ENCODE measurements at places on chromosomes 7 and 10. TPM values are rescaled to one million over a fixed set of nuclear protein-coding genes. Genes with fewer than 3 reads are reported as not detected.

The PHYHIPL gene
- total RNA-seq, result not detected

The GIMAP4 gene
- total RNA-seq, result not detected

The STEAP4 gene
- total RNA-seq, result 270 TPM

The CNNM2 gene
- total RNA-seq, result 5.5 TPM

The EBF3 gene
- 8.4 TPM for total RNA-seq

The RBP3 gene
- total RNA-seq, result not detected

The NXPH1 gene
- not detected for total RNA-seq

The SORCS3 gene
- not detected for total RNA-seq

The VIPR2 gene
- under 0.01 TPM for total RNA-seq

The CALML3 gene
- total RNA-seq, result not detected

The PIP gene
- total RNA-seq, result not detected

The MTERF1 gene
- 17.1 TPM for total RNA-seq

The TES gene
- total RNA-seq, result 49.9 TPM

The SPACDR gene
- 0.26 TPM for total RNA-seq

The ERLIN1 gene
- 61.4 TPM for total RNA-seq

The C10orf67 gene
- total RNA-seq, result not detected

The MMS19 gene
- 56.3 TPM for total RNA-seq

The SFMBT2 gene
- 2.9 TPM for total RNA-seq

The ZNF488 gene
- total RNA-seq, result 0.13 TPM

The BBIP1 gene
- 31.4 TPM for total RNA-seq

The ITIH5 gene
- 14.4 TPM for total RNA-seq

The TMEM139 gene
- total RNA-seq, result 0.11 TPM

The LRRTM3 gene
- not detected for total RNA-seq

The TMEM236 gene
- total RNA-seq, result 0.22 TPM

The SBDS gene
- 123 TPM for total RNA-seq

The FGL2 gene
- total RNA-seq, result 3.5 TPM

The EMX2 gene
- total RNA-seq, result 2.6 TPM

All from articular chondrocyte of knee joint (primary cell).